Right renal pelvis (tissue), 4 donors: ENCODE measurements at places on chromosomes 12 and 14.

- DNase-seq, result no peak
Measured at GRCh38 chr12:93184672-93185368, 192.9 kb upstream of the NUDT4 start.

DNA sequence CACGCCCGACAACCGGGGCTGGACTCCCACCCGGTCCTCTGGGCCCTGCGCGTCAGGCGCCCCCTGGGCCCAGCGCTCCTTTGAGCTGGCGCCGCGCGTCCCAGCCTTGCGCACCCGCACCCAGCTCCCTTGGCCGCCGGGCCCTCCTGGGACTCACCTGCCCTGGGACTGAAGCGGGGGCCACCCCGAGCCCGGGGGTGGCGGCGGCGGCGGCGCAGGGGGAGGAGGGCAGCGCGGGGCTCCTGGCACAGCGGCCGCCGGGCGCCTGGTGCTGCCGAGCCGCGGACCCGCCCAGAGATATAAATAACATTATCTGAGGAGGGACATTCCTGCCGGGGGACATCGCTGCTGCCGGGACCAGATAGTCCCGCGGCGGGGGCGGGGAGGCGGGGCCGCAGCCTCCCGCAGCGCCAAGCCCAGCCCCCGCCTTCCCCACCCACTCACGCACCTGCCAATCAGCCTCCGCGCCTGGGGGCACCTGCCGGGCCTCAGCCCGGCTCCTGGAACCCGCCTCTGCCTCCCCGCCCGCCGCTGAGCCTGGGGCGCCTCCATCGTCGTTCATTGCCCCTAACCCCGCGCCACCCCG, at the start of gene SPTB:
TSS of gene SPTB (minus strand) at position 273 of the 586 bp plus-strand sequence. CDS start 56,813 bp downstream, outside the sequence.
- no peak for DNase-seq

GRCh38 chr14:100476012-100476822, 111.0 kb downstream of the BEGAIN start:
- no peak for DNase-seq

DNA sequence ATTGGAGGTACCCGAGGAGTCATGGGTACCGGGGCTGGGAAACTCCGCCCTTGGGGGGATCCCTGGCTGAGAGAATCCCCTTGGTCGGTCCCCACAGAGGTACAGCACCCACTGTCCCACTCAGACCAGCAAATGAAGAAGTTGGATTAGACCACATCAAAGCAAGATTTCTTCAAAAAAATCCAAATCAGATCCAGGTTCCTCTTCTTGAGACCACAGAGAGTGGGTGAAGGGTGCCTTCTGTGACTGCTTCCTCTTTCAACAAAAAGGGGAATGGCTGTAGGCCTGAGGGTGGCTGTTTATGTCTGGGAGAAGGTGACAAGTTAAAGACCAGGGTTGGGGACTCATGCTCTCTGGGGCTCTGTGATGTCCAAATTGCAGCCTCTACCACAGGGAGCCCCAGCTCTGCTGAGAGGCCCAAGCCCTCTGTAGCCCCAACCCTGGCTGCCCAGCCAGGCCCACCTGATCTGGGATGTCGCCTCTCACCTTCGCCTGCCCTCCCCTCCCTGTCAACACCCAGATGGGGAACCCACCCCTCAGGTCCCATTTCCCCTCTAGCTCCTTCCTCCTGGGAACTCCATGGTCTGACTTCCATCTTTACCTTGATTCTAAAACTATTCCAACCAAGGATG, 50.9 kb downstream of the ZFP36L1 start:
- no peak for DNase-seq

- DNase-seq, result no peak
Measured at GRCh38 chr12:115521771-115522409, 755.6 kb downstream of the MED13L start.

DNA sequence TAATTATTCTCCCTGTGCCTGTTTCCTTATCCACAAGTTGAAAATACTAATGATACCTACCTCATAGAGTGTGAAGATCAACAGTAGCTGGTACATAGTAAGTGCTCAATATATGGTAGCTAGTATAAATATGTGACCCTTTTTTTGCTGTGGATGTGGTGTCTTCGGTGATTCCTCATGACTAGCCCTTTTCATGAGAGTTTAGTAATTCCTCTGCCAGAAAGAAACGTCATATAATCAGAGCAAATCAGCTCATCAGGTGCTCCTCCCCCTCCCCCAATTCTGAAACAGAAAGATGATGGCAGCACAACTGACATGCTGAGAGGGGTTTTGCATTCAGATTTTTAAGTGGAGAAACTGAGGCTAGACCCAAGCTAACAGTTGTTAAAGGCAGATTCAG, 210.8 kb downstream of the SLC41A2 start:
- DNase-seq, result no peak

DNA sequence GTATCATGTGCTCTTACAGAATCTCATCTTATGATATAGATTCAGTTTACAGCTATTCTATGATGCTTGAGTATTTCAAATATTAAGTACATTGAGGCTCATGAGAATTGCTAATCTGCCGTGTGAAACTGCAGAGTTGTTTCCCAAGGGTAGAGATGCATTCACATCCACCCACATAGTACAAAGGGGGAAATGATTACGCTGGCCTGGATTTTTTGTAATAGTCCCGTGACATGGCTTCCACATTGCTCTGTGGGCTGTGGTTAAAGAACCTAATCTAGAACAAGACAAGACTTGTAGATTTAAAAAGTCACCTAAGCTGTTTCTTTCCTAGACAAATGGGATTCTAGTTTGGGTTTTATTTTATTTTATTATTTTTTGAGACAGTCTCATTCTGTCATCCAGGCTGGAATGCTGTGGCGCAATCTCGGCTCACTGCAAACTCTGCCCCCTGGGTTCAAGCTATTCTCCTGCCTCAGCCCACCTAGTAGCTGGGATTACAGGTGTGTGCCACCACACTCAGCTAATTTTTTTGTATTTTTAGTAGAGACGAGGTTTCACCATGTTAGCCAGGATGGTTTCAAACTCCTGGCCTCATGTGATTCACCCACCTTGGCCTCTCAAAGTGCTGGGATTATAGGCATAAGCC, 13.0 kb upstream of the RIOX1 start:
- no peak for DNase-seq

- no peak for DNase-seq
Measured at GRCh38 chr14:103372552-103373304, 12.5 kb upstream of the MARK3 start.

GRCh38 chr14:88311780-88312179, 11.3 kb downstream of the KCNK10 start:
- no peak for DNase-seq

GRCh38 chr14:53180272-53181221, 27.4 kb upstream of the DDHD1 start:
- no peak for DNase-seq

GRCh38 chr14:60974090-60974651, 6.7 kb downstream of the TRMT5 start:
- DNase-seq, result no peak

- DNase-seq, result no peak
Measured at GRCh38 chr12:113997365-113997764, 31.2 kb upstream of the RBM19 start.

DNA sequence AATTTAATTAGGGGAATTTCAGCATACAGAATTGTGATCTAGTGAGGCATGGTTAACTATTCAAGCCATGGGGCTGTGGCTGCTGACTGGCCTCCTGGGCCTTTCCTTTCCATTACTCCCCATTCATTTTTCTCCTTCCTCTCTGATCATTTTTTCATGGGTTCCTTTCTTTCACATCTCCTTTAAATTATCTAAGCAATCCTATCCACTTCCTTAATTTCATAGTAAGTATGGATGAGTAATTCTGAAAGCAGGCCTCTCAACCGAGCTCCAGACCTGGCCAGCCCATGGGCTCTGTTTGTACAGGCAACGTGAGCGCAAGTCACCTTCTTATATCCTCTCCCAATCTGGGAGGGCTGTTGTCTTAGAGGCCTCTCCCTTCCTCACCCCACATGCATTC, 13.4 kb downstream of the CKAP4 start:
- DNase-seq, result no peak

DNA sequence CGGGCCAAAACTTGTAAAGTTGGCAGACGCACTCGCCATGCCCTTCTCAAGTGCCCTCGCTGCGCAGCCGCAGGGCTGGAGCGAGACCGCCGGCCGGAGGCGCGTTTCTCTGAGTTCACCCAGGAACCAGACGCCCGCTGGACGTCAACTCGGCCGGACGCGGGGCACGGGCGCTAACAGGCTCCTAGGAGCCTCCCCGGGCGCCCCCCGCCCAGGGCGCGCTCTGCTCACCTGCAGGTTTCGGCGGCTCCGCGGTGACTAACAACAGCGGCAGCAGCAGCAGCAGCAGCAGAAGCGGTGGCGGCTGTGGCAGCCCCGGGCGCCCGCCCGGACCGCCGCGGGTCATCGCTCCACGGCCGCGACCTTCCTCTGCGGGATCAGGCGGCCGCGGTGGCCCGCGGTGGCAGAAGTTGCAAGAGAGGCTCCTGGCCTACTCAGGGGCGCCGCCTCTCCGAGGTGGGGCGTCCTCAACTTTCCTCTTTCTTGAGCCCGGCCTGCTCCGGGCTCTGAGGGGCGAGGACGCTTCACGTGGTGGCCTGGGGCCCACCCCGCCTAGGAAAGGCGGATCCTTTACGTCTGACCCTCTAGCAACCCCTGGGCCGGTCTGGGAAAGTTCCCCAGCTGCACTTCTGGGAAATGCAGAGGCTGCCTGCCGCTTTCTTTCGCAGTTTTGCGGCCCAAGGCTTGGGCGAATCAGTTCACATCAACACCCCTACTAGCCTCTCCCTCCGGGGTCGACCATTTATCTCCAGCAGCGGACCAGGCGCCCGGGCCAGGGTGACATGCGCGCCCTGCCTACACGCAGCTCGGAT, at the start of gene PLBD1:
TSS of gene PLBD1 (minus strand) at position 533 of the 812 bp plus-strand sequence. CDS start at position 346, 187 bp downstream.
- peak; percentile 22 for DNase-seq

DNA sequence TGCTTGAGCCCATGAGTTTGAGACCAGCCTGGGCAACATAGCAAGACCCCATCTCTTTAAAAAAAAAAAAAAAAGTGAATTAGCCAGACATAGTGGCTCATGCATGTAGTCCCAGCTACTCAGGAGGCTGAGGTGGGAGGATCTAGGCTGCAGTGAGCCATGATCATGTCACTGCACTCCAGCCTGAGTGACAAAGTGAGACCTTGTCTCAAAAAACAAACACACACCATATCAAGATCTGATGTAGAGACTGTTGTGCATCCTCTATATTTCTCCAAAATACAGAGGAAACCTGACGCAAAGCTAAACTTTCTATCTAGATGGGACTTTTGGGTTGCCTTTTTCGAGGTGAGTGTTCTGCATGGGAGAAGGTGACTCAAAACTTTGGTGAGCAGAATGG, 77.4 kb upstream of the SLC8A3 start:
- DNase-seq, result no peak

DNA sequence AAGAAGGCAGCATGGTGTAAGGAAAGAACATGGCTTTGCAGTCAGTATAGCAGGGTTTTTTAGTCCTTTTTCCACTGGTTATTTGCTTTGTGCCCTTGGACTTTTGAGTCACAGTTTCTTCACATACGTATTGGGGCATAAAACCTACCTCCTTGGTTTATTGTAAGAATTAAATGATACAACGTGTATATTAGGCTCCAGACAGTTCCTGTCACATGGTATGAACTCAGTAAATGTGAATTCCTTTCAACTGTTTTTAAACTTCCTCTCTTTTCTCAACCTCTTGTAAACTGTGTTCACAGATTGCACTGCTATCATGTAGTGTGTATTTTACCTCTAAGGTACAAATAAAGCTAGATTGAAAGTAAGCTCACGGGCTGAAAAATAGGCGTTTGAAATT, 29.5 kb downstream of the MSRB3 start:
- no peak for DNase-seq

DNA sequence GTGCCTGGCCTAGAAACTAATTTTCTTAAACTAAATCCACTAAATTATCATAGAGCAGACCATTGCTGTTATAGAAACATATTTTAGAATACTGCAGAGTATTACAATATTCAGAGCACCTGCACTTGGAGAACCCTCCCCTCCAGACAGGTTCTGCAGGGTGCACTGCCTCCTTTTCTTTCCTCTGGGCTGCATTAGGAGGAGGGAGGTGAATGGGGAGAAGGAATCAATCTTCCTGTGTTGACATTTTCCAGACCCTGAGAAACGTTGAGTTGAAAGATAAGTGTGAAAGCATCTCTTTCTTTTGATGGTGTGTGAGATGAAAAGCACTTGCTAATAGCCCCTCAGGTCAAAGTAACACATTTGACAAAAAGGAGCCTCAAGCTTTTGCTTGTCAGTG, 7.3 kb downstream of the SYNE2 start:
- DNase-seq, result no peak

DNA sequence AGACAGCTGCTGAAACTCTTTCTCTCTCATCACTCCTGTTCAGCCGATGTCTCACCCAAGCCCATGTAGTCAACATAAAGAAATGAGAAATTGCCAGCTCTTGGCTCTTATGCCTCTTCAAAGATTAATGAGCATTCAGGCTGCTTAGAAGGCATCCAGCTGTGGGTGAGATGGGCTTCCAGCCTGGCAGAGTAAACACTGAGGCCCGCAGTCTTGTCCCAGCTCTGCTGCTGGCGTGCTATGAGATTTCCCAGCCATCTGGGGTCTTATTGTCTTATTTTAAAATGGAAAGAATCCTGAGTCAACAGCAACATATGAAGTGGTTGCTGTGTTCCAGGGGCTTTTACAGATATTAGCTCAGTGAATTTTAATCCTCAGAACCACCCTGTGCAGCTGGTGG, 12.6 kb downstream of the RXYLT1 start:
- no peak for DNase-seq

- DNase-seq, result no peak
Measured at GRCh38 chr14:51448831-51449670, 202.7 kb upstream of the FRMD6 start.

GRCh38 chr14:22811722-22812121, 3.5 kb downstream of the SLC7A7 start:
- no peak for DNase-seq

- no peak for DNase-seq
Measured at GRCh38 chr12:103397536-103397935, 98.2 kb downstream of the C12orf42 start.

GRCh38 chr12:123027726-123028445, 47.4 kb downstream of the ARL6IP4 start:
- DNase-seq, result no peak

- DNase-seq, result no peak
Measured at GRCh38 chr12:96108321-96108720, 72.9 kb upstream of the LTA4H start.

- DNase-seq, result peak; percentile 56
Measured at GRCh38 chr12:12266389-12266872, 413 bp downstream of the LRP6 start.
